Progenitor cell of endocrine pancreas (in vitro differentiated cells): ENCODE measurements at places on chromosomes 11 and 22.

- DNase-seq: no peak
- H3K4me3 ChIP-seq: no peak overlapping the region
Measured at GRCh38 chr22:19996694-19997384, 19.8 kb downstream of the ARVCF start.

GRCh38 chr11:117180661-117181585, 2.4 kb downstream of the SIDT2 start:
- H3K27me3 ChIP-seq: no peaks in the 10 kb centered on the region
- H3K4me3 ChIP-seq: peak overlapping the region; percentile 53
- DNase-seq: peak; percentile 34
- H3K27ac ChIP-seq: peak overlapping the region; percentile 24
- peaks cover 2% of the 10 kb centered on the region for H3K36me3 ChIP-seq

GRCh38 chr11:35907648-35908431, 36.0 kb upstream of the LDLRAD3 start:
- no peaks in the 10 kb centered on the region for H3K36me3 ChIP-seq
- no peak overlapping the region for H3K4me3 ChIP-seq
- no peaks in the 10 kb centered on the region for H3K4me1 ChIP-seq
- no peak overlapping the region for H3K27ac ChIP-seq

DNA sequence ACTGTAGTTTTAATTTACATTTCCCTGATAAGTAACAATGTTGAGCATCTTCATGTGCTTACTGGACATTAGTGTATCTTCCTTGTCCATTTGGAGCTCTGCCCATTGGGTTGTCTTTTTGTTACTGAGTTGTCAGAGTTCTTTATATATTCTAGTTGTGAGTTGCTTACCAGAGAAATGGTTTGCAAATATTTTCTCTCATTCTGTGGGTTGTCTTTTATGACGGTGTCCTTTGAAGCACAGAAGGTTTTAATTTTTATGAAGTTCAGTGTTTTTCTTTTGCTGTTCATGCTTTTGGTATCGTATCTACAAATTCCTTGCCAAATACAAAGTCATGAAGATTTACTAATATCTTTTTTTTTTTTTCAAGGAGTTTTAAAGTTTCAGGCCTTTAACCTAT, 42.4 kb downstream of the ZBTB44 start:
- H3K4me1 ChIP-seq: no peaks in the 10 kb centered on the region
- H3K27ac ChIP-seq: no peak overlapping the region

DNA sequence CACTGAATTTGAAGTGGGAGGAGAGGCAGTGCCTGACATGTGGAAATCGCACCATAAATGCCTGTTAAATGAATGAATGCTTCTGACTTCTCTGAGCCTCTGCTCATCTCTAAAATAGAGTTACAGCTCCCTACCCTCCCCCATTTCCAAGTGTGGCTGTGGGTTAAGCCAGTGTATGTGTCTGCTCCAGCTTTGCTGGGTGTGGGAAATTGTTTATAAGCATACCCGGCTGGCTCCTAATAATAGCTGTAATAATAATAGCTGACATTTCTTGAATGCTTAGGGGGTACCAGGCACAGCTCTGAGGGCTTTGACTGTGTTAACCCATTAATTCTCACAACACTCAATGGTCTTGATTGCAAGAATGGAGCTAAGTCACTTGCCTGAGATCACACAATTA, 7.0 kb upstream of the FCHSD2 start:
- no peaks in the 10 kb centered on the region for H3K36me3 ChIP-seq
- no peak for DNase-seq
- peaks cover 7% of the 10 kb centered on the region for H3K4me1 ChIP-seq
- H3K27me3 ChIP-seq: peaks cover 10% of the 10 kb centered on the region
- H3K4me3 ChIP-seq: no peak overlapping the region

DNA sequence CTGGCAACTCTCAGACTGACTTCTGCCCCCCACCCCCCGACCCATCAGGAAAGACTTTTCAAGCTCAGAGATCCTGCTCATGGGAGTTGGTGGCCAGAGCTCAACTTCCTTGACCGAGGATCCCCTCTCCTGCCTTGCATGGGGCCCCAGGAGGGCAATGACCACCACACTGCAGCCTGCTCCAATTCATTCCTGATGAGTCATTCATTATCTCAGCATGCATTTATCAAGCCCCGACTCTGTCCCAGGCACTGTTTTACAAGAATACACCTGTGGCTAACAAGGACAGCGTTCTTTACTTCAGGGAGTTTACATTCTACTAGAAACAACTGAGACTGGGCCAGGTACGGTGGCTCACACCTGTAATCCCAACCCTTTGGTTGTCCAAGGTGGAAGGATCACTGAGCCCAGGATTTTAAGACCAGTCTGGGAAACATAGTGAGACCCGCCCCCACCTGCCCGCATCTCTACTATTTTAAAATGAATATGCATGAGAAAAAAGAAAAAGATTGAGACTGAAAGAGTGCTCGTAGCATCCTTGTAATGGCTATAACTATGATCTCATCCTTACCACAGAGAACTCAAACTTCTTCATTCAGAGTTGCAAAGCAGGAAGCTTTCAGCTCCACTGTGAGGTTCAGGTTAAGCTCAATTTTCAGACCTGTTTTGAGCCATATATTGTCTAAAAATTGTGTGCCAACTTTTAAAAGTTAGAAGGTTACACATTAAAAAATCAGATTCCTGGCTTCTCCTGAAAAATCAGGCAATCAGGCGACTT, 60.4 kb downstream of the FEZ1 start:
- H3K4me3 ChIP-seq: no peak overlapping the region
- H3K4me1 ChIP-seq: no peaks in the 10 kb centered on the region
- H3K27ac ChIP-seq: no peak overlapping the region

GRCh38 chr11:126114486-126115126, 51.9 kb upstream of the CDON start:
- peaks cover 5% of the 10 kb centered on the region for H3K27me3 ChIP-seq
- H3K4me1 ChIP-seq: peaks cover 22% of the 10 kb centered on the region
- no peak overlapping the region for H3K4me3 ChIP-seq

- peaks cover 24% of the 10 kb centered on the region for H3K27me3 ChIP-seq
- no peak overlapping the region for H3K27ac ChIP-seq
- no peaks in the 10 kb centered on the region for H3K36me3 ChIP-seq
- no peak for DNase-seq
- no peak overlapping the region for H3K4me3 ChIP-seq
Measured at GRCh38 chr22:35226958-35227647, 30.2 kb upstream of the HMGXB4 start.

DNA sequence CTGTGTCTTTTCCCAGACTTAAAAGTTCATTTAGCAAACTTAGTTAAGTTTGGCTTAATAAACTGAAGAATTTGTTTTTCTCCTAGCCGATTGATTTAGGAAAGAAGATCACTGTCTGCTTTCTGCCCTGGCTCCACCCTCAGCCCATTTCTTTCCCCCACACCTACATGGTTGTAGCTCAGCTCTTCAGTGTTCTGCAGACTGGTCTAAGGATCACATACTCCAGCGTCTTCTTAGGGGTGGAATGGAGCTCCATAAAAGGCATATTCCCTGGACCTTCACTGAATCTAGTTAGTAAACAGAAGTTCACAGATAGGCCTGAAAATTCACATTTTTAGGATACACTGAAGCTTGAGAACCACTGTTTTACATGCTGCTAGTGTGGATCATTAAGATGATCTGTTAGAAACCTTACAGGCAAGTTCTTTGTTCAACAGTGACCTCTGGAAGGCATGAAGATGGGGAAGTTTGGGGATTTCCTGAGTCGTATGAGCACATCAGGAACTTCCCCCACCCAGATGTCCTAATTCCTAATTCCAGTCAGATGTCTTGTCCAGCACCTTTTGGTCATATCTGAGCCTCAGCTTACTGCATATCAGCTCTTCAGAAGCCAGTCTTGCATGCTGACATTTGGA, 16.8 kb downstream of the PIWIL4 start:
- H3K27ac ChIP-seq: no peak overlapping the region
- DNase-seq: no peak
- no peaks in the 10 kb centered on the region for H3K36me3 ChIP-seq
- H3K4me3 ChIP-seq: no peak overlapping the region

- H3K27me3 ChIP-seq: no peaks in the 10 kb centered on the region
- H3K36me3 ChIP-seq: peaks cover 6% of the 10 kb centered on the region
- H3K4me3 ChIP-seq: peak overlapping the region; percentile 87
- peaks cover 12% of the 10 kb centered on the region for H3K4me1 ChIP-seq
Measured at GRCh38 chr22:20117633-20118299, 740 bp upstream of the TRMT2A start.

DNA sequence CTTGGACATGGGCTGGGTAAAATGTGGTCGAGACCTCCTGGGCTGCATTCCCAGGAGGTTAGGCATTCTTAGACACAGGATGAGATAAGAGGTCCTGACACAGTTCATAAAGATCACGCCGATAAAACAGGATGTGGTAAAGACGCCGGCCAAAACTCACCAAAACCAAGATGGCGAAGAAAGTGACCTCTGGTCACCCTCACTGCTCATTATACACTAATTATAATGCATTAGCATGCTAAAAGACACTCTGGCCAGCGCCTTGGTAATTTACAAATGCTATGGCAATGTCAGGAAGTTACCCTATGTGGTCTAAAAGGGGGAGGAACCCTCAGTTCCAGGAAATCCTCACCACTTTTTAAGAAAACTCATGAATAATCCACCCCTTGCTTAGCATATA, 983.3 kb downstream of the OPCML start:
- no peak overlapping the region for H3K4me3 ChIP-seq
- peaks cover 2% of the 10 kb centered on the region for H3K4me1 ChIP-seq
- peaks cover 1% of the 10 kb centered on the region for H3K36me3 ChIP-seq

GRCh38 chr22:30829901-30830550, 135.4 kb downstream of the OSBP2 start:
- H3K36me3 ChIP-seq: no peaks in the 10 kb centered on the region
- H3K4me1 ChIP-seq: no peaks in the 10 kb centered on the region
- DNase-seq: no peak

- H3K27me3 ChIP-seq: no peaks in the 10 kb centered on the region
- H3K36me3 ChIP-seq: peaks cover 4% of the 10 kb centered on the region
- DNase-seq: no peak
- no peak overlapping the region for H3K27ac ChIP-seq
- H3K4me3 ChIP-seq: no peak overlapping the region
Measured at GRCh38 chr11:8740129-8740528, 57.5 kb downstream of the RPL27A start.

DNA sequence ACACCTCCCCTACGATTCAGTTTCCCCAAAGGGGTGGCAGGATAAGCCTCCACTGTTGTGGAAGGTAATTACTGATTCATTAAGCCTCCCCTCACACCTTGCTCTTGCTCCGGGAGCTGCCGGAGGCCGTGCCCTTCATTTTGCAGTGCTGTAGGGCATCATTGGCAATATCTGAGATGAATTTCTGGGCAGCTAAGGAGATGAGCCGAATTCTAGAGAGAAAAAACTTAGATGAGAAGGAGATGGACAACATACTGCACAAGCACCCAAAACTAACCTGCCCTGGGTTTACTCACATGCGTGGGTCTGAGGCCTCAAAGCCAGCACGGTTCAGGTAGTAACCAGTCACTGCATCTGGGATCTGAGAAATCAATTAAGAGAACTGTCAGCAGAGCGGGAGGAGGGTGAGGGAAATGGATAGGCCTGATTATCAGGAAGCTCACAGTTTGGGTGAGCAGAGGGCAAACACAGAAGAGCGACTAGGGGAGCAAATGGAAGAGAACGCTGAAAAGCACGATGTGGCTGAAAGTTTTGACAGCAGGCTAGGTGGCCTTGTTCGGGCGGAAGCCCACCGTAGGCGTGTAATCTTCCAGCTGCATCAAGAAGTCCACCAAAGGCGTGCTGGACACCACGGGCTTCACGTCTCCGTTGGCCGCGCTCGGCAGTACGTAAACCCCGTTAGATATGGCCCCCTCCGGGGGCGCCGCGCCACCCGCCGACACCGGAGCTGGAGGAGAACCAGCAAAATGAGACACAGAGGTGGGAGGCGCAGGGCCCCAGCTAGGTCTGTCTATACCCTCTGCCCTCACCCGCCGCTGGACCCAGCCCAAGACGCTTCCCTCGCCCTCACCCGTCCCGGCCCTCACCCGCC, 689 bp downstream of the TAF10 start:
- DNase-seq: no peak
- no peaks in the 10 kb centered on the region for H3K27me3 ChIP-seq
- peak overlapping the region; percentile 93 for H3K27ac ChIP-seq
- peaks cover 19% of the 10 kb centered on the region for H3K4me1 ChIP-seq
- peak overlapping the region; percentile 82 for H3K4me3 ChIP-seq

DNA sequence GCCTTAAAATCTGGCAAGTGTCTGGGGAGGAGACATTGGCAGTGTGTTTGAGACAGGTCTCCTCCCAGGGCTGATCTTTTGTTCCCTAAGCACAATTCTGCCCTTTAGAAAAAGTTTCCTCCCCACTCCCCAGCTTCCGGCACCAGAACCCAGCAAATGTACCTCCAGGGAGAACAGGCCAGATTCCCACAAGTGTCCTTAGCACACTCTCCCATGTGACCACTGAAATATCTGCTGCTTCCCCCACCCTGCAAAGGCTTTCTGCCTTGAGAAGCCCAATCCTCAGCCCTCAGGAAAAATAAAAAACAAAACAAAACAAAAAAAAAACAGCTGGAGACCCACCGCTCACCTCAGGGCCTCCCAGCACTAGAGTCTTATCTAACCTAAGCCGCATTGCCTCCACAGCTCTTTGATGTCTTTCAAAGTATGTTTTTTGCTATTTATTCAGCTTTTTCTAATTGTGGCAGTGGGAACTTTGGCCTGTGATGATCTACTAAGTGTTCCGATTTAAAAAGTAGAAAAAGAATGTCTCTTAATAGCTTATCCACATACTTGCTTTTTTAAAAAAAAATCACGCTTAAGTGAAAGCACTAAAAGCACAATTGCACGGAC, 29.0 kb upstream of the FBLN1 start:
- no peak overlapping the region for H3K4me3 ChIP-seq
- H3K4me1 ChIP-seq: peaks cover 3% of the 10 kb centered on the region
- no peak for DNase-seq
- H3K36me3 ChIP-seq: no peaks in the 10 kb centered on the region
- peaks cover 10% of the 10 kb centered on the region for H3K27me3 ChIP-seq

DNA sequence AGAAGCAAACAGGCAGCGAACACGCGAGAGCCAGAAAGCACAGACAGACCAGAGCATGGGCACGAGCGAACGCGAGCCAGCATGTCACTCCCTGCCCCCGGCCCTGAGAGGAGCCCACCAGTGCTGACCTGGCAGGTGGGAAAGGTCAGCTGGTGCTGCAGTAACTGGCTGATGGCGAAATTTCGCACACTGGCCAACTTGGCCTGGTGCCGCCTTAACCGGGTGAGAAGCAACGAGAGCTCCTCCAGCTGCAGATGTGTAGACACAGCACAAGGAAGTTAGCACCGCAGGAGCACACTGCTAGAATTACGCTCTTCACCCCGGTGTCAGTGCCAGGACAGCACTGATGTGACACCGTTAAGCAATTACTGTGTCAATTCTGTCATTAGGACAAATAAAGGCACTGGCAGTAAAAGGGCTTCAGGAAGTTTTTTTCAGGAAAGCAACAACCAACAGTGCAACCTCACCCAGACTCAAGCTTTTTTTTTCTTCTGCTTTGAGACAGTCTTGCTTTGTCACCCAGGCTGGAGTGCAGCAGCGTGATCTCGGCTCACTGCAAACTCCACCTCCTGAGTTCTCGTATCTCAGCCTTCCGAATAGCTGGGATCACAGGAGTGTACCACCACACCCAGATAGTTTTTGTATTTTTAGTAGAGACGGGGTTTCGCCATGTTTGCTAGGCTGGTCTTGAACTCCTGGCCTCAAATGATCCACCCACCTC, 76.8 kb downstream of the C11orf58 start:
- peaks cover 22% of the 10 kb centered on the region for H3K4me1 ChIP-seq
- H3K4me3 ChIP-seq: no peak overlapping the region
- H3K36me3 ChIP-seq: peaks cover 37% of the 10 kb centered on the region
- no peaks in the 10 kb centered on the region for H3K27me3 ChIP-seq
- H3K27ac ChIP-seq: peak overlapping the region; percentile 60
